ENCODE measurements at places on chromosomes 13 and 19.

DNA sequence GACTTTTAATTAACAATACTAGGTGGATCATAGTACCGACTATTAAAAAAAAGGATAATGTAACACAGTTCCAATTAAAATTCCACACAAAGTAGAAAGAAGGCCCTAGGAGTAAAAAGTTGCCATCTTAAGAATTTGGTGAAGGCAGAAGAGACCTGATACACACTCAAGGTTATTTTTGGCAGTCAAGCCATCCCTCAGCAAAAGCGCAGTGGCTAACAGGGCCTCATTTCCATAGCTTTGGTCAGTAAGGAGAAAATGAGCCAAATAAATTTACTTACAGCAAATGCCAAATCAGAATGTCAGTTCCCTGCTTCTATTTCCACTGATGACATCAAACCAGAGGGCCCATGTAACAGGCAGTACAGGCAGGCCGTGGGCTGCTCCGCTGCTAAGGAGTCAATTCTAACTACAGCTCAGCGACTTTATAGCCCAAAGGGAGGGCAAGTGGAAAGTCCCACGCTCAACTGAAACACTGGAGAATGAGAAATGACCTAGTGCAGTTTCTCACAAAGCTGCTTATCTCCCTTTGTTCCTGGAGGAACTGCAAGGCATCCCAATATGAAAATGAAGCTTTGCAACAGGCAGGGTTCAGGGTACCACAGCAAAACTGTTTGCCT, 6.3 kb downstream of the ARGLU1 start:
- no peak for DNase-seq

GRCh38 chr13:110055089-110055488, 251.9 kb downstream of the COL4A1 start:
- no peak for DNase-seq

DNA sequence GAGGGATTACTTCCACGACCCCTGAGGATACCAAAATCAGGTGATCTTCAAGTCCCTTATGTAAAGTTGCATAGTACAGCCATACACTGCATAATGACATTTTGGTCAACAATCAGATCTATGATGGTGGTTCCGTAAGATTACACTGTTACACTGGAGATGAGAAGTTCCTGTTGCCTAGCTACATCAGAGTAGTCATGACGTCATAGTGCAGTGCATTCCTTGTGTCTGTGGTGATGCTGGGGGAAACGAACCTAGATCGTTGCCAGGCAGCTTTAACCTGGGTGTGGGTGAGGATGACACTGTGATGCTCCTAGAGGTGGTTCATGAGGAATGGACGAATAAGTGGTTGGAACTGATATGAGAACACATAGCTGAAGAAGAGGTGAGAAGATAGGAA, 9.1 kb downstream of the ZNF610 start:
- DNase-seq, result no peak

DNA sequence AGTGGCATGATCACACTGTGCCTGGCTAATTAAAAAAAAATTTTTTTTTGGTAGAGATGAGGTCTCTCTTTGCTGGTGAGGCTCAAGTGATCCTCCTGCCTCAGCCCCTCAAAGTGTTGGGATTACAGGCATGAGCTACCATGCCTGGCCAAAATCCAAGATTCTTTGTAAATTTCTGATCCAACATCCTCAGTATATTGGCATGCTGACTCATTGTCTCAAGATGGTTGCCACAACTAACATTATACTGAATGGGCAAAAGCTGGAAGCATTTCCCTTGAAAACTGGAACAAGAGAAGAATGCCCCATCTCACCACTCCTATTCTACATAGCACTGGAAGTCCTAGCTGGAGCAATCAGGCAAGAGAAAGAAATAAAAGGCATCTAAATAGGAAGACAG, 100.0 kb downstream of the KLF5 start:
- DNase-seq, result no peak

GRCh38 chr13:112441779-112442310, 65.7 kb downstream of the SPACA7 start:
- no peak for DNase-seq

GRCh38 chr19:38514812-38515633, 81.5 kb downstream of the RYR1 start:
- DNase-seq, result peak; percentile 84

DNA sequence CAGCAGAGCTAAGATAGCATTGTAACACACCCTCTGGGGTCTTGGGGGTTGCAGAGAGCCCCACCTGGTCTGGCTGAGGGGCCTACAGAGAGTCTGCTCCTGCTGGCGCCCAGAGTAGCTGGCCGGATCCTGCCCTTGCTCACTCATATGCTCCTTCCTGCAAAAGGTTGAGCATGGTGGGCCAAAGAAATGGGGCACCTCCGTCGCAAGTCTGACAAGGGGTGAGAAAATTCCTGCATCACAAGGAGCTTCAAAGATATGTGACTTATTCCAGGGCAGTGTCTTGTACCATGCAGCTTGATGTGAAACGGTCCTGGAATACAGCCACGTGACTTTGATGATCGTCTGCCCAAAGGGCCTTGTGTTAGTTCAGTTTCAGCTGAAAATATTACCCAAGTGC, 218.3 kb downstream of the DCLK1 start:
- DNase-seq, result no peak

All from HTR-8/SVneo (cell line).